ENCODE measurements at places on chromosomes 7 and 10.

DNA sequence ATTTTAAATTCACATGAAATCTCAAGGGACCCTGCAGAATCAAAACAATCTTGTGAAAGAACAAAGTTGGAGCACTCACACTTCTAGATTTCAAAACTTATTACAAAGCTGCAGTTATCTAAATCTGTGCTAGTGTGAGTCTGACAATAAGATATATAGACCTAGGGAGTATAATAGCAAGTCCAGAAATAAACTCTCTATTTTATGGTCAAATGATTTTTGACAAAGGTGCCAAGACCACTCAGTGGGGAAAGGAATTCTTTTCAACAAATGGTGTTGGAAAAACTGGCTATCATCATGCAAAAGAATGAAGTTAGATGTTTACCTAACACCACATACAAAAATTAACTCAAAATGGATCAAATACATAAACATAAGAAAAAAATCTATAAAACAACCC, 68.2 kb downstream of the TFEC start:
- no peak for DNase-seq

DNA sequence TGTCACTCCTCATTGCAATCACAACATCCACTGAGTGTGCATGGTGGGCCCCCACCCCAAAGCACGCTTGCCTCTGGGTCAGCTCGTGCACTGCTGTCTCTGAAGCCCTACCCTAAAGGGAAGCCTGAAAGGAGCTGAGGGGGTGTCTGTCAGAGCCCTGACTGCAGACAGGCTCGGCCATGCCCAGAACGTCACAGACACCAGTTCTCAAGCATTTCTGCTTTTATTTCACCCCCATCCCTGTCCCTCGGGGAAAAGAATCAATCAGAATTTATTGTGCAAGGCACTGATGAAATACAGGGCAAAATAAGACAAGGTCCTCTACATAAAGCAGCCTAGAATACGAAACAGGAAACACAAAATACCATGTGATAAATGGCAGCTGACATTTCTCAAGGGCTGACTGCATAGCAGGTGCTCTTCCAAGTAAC, 231.8 kb downstream of the WDR37 start:
- no peak for DNase-seq

DNA sequence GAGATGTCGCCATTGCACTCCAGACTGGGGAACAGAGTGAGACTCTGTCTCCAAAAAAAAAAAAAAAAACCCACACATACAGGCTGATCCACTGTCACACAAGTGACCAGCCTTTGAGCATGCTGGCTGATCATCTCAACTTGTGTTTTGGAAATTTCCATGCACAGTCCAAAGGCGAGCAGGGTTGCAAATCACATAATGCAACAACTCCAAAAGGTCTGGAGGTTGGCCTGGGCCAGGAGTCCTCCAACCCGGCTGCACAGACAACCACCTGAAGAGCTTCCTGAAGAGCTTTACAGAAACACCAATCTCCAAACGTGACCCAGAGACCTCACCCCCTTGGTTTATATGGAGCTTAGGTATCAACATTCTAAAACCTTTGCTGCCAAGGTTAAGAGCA, 16.4 kb downstream of the PARD3 start:
- no peak for DNase-seq

- peak; percentile 31 for DNase-seq
Observed at GRCh38 chr10:78451592-78451991, 417.9 kb downstream of the RPS24 start.

GRCh38 chr7:144997512-144997911, 161.7 kb upstream of the TPK1 start:
- DNase-seq, result no peak

DNA sequence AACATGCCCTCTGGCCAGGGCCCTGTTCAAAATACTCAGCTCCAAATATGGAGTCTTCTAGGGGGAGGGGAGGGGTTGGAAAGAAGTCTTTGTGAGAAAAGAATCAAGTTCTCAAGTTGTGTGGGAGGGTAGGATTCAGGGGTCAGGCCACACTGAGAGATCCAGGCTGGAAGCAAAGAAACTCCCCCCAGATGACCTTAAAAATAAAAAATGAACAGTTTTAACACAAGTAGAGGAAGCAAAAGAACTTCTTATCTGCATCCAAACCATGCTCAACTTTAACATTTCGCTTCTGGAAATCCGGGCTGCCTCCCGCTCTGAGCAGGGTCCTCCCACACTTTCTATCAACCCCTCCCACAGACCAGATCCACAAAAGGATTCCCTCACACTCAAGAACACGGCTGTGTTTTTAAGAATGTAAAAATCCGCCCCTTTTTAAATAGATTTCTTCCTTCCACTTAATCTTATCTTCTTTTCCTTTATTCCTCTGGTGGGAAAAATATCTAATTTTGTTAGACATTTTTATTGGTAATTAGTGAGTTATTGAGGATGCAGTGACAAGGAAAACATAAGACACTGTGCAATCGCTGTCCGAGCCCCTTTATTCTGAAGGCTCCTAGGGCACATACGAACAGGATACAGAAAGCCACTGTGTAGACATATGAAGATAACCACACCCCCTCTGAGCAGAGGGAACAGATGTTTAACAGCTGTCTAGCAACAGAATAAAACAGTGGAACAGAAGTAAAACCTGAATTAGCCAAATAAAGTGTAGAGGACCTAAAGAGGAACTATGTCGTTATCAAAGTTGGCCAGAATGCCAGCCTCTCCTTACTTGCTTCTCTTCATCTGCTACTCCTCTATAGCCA, 43.8 kb downstream of the CYTH3 start:
- DNase-seq, result no peak

GRCh38 chr7:20330928-20331909, 519 bp downstream of the ITGB8 start:
- peak; percentile 61 for DNase-seq

DNA sequence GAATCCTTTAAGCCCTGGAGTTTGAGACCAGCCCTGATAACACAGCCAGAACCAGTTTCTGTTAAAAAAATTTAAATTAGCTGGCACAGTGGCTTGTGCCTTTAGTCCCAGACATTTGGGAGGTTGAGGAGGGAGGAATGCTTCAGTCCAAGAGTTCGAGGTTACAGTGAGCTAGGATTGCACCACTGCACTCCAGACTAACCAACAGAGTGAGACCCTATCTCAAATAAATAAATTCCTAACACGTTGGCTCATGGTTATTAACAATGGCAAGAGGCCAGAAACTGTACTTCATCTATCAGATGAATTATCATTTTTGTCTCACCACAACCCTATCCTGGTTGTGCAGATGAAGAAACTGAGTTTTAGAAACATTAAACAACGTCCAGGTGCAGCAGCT, 2.1 kb upstream of the PPIA start:
- DNase-seq, result no peak

DNA sequence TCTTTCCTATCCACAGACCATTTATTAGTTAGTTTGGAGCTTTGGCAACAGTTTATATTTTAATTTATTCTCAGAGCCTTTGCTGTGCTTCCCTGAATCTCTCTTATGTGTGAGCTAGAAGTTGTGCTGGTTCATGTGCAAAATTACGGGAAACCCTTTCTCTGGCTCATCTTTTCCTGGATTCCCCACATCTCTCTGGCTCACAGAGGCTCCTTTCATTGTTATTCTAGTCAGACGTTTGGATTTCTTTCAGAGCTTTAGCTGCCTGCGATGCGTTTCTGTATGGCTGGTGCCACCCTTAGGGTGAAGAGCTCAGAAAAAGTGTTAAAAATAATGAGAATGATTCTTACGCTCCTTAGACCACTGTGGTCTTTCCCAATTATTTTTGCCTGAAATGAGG, 53.3 kb downstream of the TPST1 start:
- DNase-seq, result no peak

- DNase-seq, result peak; percentile 70
Observed at GRCh38 chr10:29648114-29648982, 13.6 kb upstream of the SVIL start.

DNA sequence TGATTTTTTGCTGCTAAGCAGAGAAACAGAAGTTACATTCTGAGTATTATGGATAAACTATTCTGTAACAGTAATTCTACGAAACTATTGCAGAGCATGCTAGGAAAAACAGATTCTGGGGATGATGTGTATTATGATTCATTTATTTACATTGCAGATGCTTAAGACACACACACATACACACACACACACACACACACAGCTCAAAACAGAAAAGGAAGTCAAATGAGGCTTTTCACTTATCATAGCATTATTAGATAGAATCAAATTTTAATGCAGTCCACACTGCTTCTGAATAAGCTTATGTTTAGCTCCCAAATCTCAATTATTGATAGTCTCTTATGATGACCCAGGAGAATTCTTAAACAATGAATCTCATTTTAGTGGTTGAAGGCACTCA, 307.2 kb downstream of the HGF start:
- DNase-seq, result no peak

DNA sequence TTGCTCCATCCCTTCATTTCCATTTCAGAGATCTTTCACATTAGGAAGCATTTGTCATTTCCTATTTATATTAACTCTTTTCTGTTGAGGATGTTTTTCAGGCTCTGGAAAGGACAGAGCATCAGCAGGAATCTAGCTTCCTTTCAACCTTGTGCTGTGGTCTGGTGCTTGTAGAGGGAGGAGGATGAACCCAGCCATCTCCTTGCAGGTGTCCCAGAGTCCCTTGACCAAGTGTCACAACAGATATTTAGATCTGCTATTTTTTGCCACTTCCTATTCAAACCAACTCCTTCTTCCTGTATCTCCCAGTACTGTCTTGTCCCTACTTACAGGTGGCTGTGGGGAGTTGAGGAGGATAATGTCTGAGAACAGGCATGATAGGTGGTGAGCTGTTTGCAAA, 742.8 kb downstream of the GRID1 start:
- DNase-seq, result no peak

DNA sequence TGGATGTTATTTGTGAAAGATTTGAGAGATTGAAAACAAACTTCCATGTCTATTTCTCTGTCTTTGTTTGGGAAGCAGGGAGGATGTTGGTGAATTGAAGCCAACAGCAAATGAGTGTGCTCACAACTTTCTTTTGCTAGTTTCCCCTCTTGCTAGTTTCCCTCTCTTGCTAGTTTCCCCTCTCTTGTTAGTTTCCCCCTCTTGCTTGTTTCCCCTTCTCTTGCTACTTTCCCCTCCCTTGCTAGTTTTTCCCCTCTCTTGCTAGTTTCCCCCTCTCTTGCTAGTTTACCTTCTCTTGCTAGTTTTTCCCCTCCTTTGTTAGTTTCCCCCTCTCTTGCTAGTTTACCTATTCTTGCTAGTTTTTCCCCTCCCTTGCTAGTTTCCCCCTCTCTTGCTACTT, 613.3 kb downstream of the LRMDA start:
- DNase-seq, result no peak

DNA sequence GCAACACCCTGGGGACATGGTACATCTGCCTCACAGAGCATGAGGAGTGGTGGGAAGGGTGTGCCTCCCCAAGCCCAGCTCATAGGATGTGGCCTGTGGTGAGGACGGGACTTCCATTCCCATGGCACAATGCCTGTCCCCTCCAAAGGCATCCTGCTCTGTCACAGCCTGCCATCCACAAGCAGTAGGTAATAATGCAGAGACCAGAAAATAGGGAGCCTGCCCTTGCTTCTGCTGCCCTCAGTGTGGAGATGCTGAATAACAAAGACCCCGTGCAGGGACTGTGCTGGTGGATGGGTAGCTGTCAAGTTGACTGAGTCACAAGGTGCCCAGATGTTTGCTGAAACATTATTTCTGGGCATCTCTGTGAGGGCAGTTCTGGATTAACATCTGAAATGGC, 199.9 kb upstream of the GRB10 start:
- no peak for DNase-seq

- DNase-seq, result no peak
Observed at GRCh38 chr7:88322151-88322550, 15.5 kb upstream of the STEAP4 start.

DNA sequence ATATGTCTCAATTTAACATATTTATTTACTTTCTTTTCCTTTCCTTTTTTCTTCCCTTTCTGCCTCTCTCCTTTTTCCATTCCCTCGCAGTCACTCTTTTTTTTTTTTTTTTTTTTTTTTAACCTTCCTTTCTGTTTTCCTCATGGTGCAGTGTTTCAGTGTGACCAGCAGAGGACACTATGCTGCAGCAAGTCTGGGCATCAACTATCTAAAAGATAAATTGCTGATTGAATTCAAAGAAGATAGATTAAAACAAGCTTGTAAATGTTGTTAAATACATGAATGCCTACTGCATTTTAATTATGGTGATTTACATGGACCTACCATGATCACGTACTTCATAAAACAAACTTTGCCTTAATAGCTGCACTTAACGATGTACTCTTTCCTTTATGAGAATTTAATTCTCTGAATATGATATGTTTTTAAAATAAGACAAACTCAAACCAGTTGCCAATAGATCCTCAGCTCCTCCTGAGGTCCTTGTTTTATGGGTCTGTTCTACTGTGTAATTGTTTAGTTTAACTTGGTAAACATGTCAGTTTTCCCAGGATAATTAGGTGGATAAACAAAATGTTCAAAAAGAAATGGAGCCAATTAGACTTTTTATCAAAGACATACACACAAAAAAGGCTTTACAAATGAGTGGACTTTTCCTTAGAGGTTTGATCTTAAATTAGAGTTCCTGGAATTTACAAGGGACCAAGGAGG, 101.0 kb upstream of the AGR3 start:
- no peak for DNase-seq

DNA sequence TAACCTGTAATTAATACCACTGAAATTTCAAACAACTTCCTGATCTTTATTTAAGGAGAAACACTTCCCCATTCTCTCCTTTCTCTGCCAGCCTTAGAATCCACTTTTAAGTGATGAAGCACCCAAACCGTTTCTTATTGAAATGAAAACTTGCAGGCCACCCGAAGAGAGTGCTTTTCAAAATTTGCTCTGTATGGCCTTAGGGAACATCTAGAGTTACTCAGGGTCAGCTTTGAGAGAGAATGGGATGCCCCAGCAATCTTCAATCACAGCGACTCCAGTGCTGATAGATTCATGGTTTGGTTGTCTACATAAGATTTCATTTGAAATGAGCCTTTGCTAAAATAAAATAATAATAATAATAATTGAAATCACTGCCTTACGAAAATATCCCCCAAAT, 323.1 kb downstream of the PCLO start:
- DNase-seq, result no peak

Data from colonic mucosa (tissue), 4 donors.